ENCODE measurements at places on chromosomes 7 and 10. TPM values are rescaled to one million over a fixed set of nuclear protein-coding genes. Genes with fewer than 3 reads are reported as not detected.
A peak's percentile ranks its signal among the peaks of the same experiment; 100 is the strongest.

- no peak for DNase-seq
Measured at GRCh38 chr7:140013676-140014075, 49.1 kb downstream of the PARP12 start.

GRCh38 chr7:95622001-95622549 lies 25.8 kb upstream of the PDK4 start:
- no peak for DNase-seq

- no peak for DNase-seq
Measured at GRCh38 chr7:121513105-121513504, 117.0 kb upstream of the FAM3C start.

GRCh38 chr7:130907439-130907838 lies 173.4 kb upstream of the KLF14 start:
- no peak for DNase-seq

DNA sequence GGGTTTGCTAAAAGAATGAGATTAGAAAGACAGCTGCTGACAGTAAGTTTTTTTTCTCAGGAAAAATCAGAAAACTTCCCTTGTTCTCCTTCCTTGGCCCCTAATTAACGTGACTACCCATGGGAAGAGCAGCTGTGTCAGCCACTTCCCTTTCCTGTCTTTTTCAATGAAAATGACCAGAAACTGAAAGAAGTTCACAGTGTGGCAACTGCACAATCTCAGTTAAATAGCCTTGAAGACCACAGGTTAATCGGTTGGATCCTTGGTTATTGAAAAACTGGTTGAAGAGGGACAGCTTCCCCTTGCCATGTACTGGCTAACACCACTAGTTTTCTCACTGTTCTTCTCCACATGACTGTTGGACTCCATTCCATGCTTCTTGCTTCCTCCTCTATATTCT lies 148.8 kb upstream of the AGR3 start:
- no peak for DNase-seq

ADRA2A gene
- 1.0 TPM for total RNA-seq

- no peak for DNase-seq
Measured at GRCh38 chr10:119634219-119634544, 17.0 kb upstream of the BAG3 start.

PDE6C gene
- total RNA-seq = not detected

GRCh38 chr10:123007558-123008354 lies 839 bp downstream of the IKZF5 start:
- DNase-seq = no peak

DNA sequence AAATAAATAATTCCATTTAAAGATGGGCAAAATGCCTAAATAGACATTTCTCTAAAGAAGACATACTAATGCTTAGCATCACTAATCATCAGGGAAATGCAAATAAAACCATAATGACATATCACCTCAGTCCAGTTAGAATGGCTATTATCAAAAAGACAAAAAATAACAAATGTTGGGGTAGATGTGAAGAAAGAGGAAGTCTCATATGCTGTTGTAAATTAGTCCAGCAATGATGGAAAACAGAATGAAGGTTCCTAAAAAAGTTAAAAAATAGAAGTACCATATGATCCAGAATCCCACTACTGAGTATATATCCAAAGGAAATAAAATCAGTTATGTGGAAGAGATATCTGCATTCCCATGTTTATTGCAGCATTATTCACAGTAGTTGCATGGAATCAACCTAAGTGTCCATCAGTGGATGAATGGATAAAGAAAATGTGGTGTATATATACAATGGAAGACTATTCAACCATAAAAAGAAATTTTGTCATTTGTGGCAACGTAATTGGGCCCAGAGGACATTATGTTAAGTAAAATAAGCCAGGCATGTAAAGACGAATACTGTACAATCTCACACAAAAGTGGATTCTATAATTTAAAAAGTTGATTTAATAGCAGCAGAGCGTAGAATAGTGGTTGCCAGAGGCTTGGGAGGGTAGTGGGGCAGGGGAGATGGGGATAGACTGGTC lies 52.0 kb downstream of the TCAF1 start:
- no peak for DNase-seq

HECW1 gene
- total RNA-seq = not detected

DNA sequence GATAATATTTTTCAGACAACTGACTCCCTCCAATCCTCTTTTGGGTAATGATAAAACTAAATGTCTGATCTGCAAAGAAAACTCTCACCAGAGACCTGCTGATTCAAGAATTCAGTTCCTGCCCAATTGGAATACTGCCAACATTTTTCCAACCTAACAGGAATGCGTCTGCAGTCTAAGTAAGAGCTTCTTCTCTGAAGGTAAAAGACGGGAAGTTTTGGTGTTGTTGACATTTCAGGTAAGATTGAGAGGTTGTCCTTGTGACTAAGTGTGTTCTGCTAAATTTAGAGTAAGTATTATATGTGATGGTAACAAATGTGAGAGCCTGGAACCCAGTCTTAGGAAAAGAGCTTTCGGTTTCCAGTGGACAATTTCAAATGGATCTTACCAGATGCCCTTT lies 17.6 kb downstream of the IFIT5 start:
- DNase-seq = no peak

TMEM225B gene
- total RNA-seq = not detected

POU6F2 gene
- total RNA-seq = 0.24 TPM

GRCh38 chr7:112182749-112183148 lies 23.4 kb downstream of the DOCK4 start:
- DNase-seq = no peak

DNA sequence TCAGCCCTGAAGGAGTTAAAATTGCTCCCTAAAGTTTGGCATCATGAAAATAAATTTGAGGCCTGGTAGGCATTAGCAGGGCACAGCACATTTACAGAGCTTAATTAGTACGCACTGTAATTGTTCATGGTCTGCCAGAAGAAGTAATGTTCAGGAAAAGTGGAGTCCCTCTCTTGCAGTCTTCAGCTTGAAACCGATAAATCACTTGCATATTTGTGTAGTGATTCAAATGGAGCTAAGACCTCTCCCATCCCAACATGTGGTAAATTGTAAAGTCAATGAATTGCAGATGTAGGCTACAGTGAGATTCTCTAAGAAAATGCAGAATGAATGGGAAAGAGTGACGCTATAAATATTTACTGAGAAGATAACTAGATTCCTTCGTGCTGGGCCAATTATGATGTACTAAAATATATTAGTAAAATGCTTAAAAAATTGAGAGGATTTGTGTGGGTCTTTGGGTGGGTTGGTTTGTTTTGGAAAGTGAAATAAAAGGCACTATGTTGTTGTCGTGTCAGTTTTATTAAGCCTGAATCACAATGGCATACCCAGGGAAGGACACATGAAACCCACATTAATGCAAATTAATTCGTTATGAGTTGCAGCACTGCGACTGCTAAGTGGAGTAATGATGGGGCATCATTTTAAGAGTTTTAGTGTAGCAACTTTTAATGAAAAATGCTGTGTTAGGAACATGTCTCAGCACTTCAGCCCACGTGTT lies 8.4 kb downstream of the TCF7L2 start:
- no peak for DNase-seq

HABP2 gene
- not detected for total RNA-seq

DNA sequence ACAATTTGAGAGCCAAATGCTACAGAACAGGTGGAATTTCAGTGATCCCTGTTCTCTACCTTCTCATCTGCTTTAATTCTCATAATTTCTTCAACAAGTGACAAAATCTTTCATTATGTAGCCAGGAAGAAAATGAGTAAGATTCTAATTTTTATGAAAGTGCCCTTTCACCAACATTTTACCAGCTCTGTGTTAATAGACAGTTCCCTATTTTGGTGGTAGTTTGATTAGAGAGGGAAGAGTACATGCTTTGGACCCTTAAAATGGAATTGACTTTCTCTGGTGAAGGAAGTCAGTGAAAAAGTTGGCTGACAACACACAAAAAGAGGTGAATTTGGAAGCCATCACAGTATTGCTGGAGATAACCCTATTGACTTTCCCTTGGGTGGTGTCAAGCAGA lies 61.7 kb downstream of the CACNB2 start:
- no peak for DNase-seq

DNA sequence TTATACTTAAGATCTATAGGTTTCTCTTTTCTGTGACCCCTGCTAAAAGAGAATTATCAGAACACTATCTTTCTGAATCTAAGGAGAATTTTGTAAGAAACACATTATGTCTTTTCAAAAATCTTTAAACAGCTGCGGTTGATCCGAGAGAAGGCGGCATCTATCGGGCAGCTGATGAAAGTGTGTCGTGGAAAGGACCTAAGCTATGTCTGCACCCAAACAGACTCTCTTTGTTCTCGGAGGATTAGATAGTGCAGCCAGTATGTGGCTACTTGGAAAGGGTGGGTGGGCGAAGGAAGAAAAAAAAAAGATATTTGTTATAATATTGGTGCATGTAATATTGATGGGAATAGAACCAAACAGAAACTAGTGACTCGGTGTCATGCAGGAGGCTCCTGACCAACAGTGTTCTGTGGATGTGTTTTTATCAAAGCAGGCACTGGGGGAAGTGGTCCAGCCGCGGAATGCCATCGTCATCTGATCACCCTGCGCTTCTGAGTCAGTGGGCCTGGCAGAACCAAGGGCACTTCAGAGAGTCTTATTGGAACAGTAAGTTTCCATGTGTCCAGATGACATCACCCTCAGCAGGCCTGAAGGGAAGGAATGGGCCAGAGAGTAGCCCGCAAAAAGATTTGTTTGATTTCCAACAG lies 509.7 kb upstream of the AKR1E2 start:
- DNase-seq = no peak

GRCh38 chr7:1596181-1597043 lies 26.6 kb upstream of the PSMG3 start:
- peak; percentile 23 for DNase-seq

- DNase-seq = no peak
Measured at GRCh38 chr7:82284936-82285519, 158.5 kb downstream of the CACNA2D1 start.

DNA sequence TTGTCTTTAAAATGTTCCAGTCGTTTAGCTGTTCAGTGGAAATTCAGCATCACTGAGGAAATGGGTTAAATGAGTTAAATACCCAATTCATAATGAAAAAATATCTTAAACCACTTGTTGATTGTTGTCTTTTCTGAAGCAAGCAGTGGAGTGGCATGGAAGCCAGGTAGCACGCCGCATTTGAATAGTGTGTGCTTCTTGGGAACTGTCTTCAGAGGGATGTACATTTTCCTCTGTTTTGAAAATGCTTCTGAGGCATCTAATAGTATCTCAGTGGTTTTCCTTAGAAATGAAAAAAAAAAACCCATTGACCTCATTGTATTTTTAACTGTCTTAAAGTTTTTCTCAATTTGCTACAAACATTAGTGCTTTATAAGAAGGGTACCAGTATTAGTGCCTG lies 28.1 kb downstream of the C10orf53 start:
- no peak for DNase-seq

DNA sequence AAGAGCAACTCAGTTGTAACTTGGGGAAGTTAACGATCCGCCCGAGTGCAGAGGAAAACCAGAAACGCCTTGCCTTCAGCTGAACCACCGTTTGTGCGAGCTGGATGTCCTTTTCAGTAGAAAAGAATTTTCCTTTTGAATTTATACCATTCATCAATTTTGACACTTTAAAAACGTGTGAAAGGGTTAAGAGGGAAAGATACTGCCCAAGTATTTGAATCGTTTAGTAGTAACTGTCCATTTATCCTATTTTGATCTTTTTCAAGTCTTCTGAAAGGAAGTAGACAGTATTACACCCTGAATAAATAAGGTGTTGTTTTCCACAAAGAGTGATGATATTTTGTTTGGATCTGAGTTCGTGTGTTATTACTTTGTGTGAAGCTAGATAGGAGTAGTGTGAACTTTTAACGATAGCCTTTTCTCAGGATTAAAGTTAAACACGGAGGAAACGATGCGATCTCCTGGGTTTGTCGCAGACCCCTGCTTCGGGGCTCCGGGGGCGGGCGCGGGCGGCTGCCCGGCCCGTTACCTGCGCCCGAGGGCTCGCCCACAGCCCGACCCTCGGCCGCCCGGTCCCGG lies 830 bp upstream of the BMI1 start:
- no peak for DNase-seq

GRCh38 chr7:14309432-14309831 lies 320.0 kb upstream of the ETV1 start:
- no peak for DNase-seq

DNA sequence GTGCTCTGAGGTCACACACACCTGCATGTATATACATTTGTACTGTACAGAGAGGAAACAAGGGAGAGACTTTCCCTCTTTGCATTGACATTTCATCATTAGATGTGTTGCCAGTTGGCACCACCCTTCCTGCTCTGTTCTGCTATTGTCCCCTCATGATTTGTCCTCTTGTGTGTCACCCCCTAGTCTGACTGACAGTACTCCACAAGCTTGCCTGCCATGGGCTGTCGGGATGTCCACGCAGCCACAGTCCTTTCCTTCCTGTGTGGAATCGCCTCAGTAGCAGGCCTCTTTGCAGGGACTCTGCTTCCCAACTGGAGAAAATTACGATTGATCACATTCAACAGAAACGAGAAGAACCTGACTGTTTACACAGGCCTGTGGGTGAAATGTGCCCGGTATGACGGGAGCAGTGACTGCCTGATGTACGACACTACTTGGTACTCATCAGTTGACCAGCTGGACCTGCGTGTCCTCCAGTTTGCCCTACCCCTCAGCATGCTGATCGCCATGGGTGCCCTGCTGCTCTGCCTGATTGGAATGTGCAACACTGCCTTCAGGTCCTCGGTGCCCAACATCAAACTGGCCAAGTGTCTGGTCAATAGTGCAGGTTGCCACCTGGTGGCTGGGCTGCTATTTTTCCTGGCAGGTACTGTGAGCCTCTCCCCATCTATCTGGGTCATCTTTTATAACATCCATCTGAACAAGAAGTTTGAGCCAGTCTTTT lies 9.4 kb downstream of the CLDN12 start:
- no peak for DNase-seq

AOC1 gene
- total RNA-seq = 0.27 TPM

HOXA4 gene
- total RNA-seq = 0.14 TPM

- DNase-seq = no peak
Measured at GRCh38 chr7:5541087-5541992, 117.7 kb upstream of the TNRC18 start.

DNA sequence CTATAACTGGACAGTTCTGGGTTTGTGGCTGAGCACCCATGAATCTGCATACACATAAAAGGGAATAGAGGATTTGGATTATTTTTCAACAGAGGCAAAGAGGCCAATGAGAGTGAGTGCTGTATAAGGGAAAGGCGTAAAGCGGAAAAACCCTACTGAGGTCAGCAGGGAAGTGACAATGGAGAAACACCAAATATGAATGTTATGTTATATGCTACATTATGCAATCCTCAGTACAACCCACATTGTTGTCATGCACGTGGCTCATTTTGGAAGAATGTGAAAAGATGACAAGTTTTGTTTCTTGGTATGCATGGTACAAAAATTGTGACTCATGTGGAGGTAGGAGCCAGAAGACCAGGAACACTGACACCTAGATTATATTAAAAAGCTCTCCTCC lies 113.6 kb upstream of the AMPH start:
- DNase-seq = no peak

DNA sequence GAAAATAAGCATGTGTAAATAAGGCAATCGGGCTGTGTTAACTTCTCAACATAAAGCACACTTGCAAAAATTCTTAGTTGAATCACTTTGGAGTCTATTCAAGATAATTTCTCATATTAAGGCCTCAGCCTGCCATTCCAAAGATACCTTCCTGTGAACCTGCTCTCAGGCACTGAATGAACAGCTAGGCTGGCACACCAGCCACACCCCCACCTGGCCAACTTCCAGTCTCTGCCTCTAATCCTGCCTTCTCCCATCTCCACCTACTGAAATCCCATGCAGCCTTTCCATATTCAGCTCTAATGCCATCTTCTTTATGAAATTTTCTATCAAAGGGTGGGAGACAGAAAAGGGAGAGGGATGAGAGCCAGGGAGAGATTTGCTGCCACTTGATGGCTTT lies 17.1 kb upstream of the MACROH2A2 start:
- DNase-seq = no peak

All from Right ventricle myocardium inferior (tissue), 1 donor.